MG63 (cell line): ENCODE measurements at places on chromosomes 3 and 15. TPM values are rescaled to one million over a fixed set of nuclear protein-coding genes. Genes with fewer than 3 reads are reported as not detected.
A peak's percentile ranks its signal among the peaks of the same experiment; 100 is the strongest.

- peak; percentile 34 for DNase-seq
Observed at GRCh38 chr3:22296601-22297000, 545.6 kb upstream of the ZNF385D start.

DNA sequence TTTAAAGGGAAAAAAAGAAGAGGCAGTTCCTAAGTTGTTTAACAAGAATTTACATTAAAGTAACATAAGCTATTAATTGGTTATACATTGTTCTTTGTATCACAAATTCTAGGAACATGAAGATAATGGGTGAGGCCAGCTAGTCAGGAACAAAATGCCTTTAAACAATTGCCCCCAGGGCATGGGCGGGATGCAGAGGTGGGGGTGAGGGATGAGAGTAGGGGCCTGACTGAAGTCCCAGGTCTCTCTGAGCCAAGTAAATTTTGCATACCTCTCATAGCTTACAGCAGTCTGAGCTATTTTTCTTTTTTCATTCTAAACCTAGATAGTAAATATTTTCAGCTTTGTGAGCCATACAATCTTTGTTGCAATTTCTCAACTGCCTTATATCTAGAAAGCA lies 77.8 kb upstream of the RNU6-1 start:
- no peak for DNase-seq

- DNase-seq, result no peak
Observed at GRCh38 chr3:168040607-168041208, 55.0 kb downstream of the GOLIM4 start.

DNA sequence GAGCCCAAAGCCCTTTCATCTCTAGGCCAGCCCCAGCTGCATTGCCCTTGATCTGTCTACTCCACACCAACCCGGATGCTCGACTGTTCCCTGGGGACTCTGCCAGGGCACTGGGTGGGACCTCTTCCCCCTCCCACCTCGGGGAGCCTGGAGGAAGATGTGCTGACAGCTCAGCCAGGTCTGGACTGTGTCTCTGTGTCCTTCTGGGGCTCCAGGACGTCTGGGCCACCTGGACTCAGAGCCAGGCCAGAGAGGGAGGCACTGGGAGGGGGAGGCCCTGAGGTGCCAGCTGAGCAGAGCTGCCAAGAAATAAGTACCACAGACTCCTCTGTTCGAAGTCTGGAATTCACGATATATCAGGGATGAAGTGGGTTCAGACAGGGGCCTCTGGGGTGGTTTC lies 5.8 kb upstream of the HCN4 start:
- no peak for DNase-seq

- no peak for DNase-seq
Observed at GRCh38 chr15:74022706-74023470, 28.4 kb downstream of the PML start.

- no peak for DNase-seq
Observed at GRCh38 chr3:25456723-25457670, 28.9 kb downstream of the RARB start.

DNA sequence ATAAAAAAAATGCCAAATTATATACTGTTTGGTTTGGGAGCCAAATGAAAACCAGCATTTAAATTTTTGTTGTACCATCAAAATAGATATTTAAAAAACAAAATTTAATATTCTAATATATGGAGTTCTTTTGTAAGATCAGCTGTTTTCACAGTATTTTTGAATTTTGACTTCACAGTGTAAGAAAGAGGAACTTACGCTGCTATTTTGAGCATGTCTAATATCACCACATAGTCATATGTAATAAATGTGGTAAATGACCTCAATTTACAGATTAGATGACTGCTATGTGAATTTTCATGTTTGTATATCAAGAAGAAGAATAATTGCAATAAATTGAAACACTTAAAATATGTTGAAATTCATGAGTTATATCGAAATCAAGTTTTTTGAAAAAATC lies 189.6 kb downstream of the ARRDC4 start:
- no peak for DNase-seq

GRCh38 chr3:125684199-125684598 lies 88.9 kb upstream of the OSBPL11 start:
- peak; percentile 19 for DNase-seq

- DNase-seq, result no peak
Observed at GRCh38 chr3:176208283-176208682, 989.0 kb downstream of the TBL1XR1 start.

DNA sequence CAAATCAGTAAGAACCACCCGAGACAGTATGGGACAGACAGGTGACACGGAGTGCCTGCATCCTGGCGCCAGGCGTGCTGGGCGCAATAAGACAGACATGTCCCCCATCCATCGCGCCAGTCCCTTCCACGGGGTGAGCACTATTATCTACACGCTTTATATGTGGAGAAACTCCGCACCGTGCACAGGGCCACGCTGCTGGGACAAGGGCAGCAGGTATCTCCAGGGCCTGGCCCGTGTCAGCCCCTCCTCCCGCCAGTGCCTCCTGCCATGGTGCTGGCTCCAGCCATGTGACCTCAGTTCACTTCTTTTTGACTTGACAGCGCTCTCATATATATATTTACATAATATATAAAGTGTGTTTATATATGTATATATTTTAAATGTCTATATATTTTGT lies 42.6 kb downstream of the TNK2 start:
- no peak for DNase-seq

DNA sequence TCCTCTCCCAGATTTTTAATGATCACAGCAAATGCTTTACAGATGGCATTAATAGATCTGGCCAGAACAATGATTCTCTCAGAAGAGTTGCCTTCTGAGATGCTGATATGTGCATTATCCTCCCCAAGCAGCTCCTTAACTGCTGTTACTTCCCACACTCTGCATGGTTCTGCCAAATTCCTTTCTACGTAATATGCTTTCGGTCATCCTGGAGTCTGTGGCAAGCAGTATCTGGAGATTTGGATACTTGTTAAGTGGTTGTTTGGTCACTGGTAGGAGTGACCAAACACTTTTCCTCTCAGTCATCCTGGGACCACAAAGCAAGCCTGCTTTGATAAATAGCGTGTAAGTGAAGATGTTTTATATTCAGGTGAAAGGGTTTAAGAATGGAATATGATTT lies 71.1 kb upstream of the CCNL1 start:
- no peak for DNase-seq

The CSK gene
- 42.0 and 57.2 TPM in 2 replicates for total RNA-seq

The KY gene
- 1.1 TPM in 1 of 2 replicates, not detected in the other for total RNA-seq

The ZDHHC23 gene
- 5.8 and 8.5 TPM in 2 replicates for total RNA-seq

The PCLAF gene
- 201 and 243 TPM in 2 replicates for total RNA-seq

The GP5 gene
- not detected in 2 replicates for total RNA-seq

The C3orf85 gene
- total RNA-seq, result not detected in 2 replicates

The CSPG4 gene
- 13.4 and 19.6 TPM in 2 replicates for total RNA-seq

The NANOGP8 gene
- total RNA-seq, result not detected in 2 replicates
